Stimulated activated CD4-positive, alpha-beta T cell treated with anti-CD3 and anti-CD28 coated beads, Interleukin-15, amount 100 ng/mL, for 48 hours (primary cell): ENCODE measurements at places on chromosomes 3 and 15.

GRCh38 chr3:138901567-138901966, 45.4 kb downstream of the FOXL2 start:
- no peak for DNase-seq

DNA sequence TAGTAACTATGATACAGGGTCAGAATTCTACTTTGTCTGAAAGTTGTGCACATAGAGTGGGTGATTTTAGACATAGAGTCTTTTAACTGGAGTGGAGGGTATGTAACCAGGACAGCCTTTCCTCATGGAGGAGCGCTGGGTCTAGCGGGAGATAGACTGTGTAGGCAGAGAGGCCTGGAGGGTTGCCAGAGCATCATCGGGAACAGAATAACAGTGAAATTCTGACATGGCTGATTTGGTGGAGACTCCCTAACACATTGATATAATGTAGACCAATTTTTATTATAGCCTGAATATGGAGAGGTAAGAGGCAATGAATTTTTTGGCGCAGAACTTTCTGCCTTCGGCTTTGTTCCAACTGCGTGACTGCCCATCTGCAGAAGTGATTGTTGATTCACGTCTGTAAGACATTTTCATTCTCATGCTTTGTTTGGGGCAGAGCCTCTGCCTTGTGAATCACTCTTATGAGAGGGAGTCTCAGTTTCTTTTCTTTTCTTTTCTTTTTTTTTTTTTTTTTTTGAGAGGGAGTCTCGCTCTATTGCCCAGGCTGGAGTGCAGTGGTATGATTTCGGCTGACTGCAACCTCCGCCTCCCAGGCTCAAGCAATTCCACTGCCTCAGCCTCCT, 16.0 kb downstream of the LPP start:
- no peak for DNase-seq

DNA sequence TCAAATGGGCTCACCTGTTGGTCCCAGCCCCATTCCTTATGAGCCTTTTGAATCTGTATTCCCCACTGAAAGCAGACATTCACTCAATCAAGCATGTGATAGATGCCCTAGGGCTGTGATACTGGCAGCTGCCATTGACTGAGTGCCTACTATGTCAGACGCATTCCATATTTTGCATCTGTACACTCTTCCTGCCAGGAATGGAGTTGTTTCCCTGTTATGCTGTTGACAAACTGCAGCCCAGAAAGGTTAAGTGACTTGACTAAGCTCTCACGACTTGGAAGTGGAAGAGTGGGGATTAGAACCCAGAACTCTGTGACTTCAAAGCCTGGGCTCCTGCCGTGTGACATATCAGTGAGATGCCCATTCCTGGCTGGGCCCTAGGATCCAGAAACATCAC, 211.4 kb downstream of the RPLP1 start:
- DNase-seq: no peak

DNA sequence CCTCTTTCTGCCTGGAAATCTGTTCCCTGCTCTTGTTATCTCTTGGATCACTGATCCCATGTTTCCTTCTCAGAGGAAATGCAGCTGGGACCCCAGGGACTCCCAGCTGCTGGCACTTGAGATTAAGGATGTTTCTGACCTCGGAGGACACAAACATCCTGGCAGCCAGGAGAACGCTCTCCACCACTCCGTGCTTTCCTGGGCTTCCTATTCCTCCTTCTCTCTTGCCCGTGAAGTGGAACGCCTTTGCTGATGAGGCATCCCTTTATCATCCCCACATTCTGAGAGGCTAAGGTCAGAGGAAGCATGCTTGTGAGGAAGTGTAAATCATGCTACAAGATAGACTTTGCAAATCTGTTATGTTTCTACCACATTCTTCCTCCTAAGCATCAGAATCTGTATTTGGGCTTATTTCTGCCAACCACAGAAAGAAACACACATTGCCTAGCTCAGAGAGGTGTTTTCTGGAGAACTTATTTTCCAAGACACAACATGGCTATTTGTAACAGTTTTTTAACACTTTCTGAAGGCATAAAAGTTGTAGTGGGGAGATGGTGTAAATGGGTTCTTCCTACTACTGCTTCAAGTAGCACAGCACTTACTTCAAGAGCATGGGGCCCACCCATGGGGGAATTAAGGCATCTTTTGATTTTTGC, 25.6 kb upstream of the LDHAL6B start:
- no peak for DNase-seq

GRCh38 chr15:88872106-88872505, 23.2 kb downstream of the HAPLN3 start:
- no peak for DNase-seq

DNA sequence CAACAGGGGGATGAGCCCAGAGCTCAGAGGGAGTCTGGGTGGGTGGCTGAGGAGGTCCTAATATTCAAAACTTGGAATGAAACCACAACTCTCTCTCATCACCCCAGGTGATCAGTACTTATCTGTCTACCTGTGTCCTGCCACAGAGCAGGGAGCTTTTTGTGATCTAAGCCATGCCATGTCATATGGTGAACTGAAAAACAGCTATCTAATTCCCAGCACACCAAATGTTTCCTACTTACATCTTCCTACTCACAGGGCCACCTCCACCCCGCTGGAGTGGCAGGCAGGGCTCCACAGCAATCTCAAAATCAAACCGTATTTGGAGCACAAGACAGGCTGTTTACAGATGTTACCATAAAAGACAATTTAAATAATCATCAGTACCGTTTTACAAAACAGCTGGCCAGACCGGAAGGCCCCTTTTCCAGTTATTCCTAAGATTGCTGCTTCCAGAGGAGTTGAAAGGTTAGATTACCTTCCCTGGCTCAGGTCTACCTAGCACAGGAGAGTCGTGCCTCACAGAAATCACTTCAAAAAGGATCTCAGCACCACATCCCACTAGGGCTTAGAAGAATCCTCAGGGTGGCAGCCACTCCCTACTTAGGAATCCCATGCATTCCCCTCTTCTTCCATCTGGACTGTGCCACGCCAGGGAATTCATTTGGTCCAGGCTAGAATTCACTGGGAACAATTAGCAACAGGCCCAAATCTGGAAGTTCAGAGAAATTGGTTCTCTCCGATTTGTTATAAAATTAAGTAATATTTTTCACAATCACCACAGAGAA, 226.6 kb upstream of the IL12A start:
- DNase-seq: no peak

GRCh38 chr15:57557810-57558209, 33.9 kb upstream of the MYZAP start:
- DNase-seq: no peak

DNA sequence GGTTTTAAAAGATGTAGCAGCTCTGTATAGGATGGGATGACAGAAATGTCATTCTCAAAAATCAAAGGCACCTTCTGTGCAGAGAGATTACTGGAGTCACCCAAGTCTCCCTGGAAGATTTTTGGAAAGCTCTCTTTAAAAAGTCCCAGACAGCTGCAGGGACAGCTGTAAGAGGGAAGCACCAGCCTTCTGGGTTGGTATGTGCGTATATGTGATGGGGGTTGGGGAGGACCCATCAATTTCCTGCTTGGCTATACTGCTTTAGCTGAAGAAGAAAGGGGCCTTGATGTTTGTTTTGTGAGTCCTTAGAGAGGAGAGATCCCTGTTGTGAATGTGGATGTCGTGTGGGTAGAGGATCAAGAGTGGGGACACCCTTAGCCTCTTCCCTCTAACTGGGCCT, 5.4 kb upstream of the SEC11A start:
- DNase-seq: no peak

GRCh38 chr3:192930577-192930976, 12.9 kb upstream of the MB21D2 start:
- no peak for DNase-seq

GRCh38 chr3:12521010-12521409, 24.3 kb downstream of the MKRN2OS start:
- no peak for DNase-seq

- DNase-seq: no peak
Observed at GRCh38 chr15:59388670-59389069, 16.0 kb upstream of the MYO1E start.

- DNase-seq: no peak
Observed at GRCh38 chr3:4588466-4588865, 95.3 kb downstream of the ITPR1 start.

GRCh38 chr15:95347837-95348236, 982.7 kb upstream of the NR2F2 start:
- DNase-seq: no peak

GRCh38 chr3:86481031-86481430, 509.9 kb downstream of the VGLL3 start:
- no peak for DNase-seq

DNA sequence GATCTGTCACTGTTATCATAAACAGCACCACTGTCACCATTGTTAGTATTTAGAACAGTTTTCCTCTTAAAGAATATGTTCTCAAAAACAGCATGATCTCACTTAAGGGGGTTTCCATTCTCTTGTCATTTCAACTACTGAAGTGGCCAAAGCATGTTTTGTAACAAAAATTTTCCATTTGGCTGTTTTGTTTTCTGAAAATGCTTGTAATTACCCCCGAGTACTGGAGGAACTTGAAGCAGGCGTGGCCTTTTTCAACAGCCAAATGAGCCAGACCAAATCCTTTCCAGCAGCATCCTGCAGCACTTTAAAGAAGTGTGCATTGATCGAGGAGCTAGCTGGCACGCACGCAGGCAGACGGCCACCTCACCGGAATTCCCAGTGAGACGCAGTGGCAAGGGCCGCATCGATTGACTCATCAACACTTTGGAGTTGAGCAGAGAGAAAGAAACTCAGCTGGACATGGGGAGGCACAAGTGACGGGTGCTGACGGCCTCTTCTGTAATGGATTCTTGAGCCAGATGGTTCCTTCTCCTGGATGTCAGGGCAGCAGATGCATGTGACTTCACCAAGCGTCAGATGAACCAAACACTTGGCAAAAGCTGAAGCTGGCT, 234.3 kb upstream of the IGF1R start:
- DNase-seq: no peak
